ENCODE measurements at places on chromosomes 13 and 19. TPM values are rescaled to one million over a fixed set of nuclear protein-coding genes. Genes with fewer than 3 reads are reported as not detected.
A peak's percentile ranks its signal among the peaks of the same experiment; 100 is the strongest.

RYR1 gene
- total RNA-seq: 1.5 TPM

DNA sequence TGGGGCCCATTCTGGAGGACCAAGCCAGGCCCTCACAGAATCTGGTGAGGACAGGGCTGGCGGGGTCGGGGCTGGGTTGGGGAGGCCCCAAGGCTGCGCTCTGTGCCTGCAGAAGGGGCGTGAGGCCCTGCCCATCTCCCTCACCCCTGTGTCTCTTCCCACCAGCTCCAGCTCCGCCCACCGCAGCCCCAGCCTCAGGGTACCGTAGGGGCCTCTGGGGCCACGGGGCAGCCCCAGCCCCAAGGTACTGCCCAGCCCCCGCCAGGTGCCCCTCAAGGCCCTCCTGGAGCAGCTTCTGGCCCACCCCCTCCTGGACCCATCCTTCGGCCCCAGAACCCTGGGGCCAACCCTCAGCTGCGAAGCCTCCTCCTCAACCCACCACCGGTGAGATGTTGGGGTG is 15.4 kb upstream of the PTOV1 start:
- DNase-seq: no peak

DNA sequence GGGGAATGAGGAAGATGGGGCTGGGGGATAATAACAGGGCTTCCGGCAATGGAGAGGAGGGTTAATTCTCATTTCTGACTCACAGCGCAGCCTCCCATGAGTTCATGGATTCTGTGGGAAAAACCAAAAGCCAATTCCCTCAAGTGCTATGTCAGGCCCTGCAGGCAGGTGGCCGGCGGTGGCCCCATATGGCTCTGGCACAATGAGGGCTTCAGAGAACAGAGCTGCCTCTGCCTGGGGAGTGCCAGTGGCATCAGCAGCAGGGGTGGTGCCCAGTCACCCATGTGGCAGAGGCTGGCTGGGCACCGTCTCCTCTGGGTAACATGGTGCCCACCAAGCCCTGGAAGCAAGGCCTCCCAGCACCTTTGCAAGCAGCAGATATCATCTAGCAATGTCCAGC is 69.1 kb downstream of the ALOX5AP start:
- DNase-seq: no peak

TYROBP gene
- not detected for total RNA-seq

GRCh38 chr13:53159431-53159830 is 130.8 kb downstream of the OLFM4 start:
- DNase-seq: no peak

ZC3H4 gene
- total RNA-seq: 104 TPM

GRCh38 chr13:59562924-59563323 is 600.8 kb downstream of the DIAPH3 start:
- DNase-seq: no peak

- no peak for DNase-seq
Observed at GRCh38 chr13:40514802-40515201, 151.6 kb downstream of the FOXO1 start.

DNA sequence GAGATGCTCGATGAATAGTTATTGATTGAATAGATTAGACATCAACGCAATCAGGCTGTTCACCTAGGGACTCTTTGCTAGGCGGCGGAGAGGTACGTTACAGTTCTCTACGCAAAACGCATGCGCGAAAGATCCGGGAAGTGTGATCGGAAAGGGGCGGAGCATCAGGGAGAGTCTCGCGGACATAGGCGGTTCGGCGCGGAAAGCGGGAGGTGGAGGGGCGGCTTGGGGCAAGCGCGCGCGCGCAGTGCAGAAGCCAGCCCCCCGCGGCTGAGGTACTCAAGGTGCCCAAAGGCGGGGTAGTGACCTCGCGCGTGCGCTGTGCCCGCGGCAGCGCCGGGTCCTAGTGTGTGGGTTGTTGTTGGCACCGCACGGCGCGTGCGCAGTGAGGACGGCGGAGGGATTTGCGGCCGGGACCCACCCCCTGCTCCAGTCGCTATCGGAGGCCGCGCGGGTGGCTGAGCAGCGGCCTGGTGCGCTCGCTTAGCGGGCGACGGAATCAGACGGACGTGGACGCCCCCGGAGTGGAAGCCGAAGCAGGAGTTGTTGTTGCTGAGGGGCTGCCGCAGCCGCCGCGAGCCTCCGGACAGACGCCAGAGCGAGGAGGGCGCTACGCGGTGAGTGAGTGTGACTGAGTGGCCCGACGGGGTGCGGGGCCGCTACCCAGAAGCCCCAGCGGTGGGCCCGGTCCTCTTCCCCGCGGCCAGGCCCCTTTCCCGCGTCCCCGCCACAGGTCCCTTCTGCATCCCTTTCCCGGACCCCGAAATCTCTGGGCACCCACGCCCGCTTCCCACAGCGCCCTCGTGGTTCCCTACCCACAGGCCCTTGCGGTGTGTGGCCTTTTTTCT is at the start of gene SNRNP70:
Gene SNRNP70, plus strand, starts transcription at position 432 of the 848 bp plus-strand sequence. CDS start 964 bp downstream, outside the sequence.
- DNase-seq: peak; percentile 98

DNA sequence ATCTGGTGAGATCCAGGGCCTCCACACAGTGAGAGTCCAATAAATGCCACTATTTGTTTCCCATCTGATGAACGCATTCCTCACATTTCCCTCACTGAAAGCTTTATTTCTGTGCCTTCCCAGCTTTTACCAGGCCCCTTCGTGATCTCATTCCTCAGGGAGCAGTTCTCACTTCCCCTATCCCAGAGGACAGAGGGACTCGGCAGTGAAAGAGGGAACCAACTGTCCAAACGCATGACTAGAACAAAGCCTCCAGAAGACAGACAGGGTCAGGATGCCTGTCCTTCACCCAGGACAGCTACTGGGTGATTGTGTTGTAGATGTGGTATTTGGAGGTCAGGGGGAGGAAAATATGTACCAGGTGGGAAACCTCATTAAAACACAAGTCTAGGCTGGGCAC is 2.0 kb upstream of the ZBTB45 start:
- no peak for DNase-seq

RFPL4AL1 gene
- not detected for total RNA-seq

- DNase-seq: no peak
Observed at GRCh38 chr13:34155931-34156607, 338.1 kb downstream of the RFC3 start.

DNA sequence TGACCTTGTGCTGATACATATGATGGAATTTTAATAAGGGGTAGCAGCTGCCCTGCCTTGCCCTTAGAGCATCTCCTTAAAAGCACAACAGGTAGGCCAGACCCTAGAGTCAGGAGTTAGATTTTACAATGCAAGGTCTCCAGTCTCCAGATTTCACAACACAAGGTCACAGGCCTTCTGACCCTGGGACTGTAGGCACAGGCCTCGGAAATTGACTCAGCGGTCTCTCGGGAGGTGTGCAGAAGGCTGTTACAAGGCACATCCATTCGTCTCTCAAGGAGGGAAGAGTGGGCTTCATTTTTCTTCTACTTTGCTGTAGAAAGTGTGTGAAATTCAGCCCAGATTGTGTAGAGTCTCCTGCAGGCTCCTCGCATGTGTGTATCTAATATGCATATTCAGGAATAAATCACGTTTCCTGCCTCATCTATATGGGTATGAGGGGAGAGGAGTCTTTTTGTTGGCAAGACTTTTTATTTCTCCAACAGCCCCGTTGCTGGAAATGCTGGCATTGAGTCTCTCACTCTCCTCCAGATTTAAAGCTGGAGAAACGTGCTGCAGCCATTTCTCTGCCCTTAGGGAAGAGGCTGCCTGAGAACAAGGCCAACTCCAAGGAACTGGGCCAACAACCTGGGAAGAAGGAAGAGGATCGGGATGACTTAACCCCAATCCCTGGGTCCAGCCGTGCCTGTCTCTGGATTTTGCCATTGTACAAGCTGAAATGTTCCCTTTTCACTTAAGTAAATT is 24.5 kb downstream of the UQCRFS1 start:
- DNase-seq: no peak

- no peak for DNase-seq
Observed at GRCh38 chr13:26476782-26477142, 80.7 kb upstream of the WASF3 start.

DNA sequence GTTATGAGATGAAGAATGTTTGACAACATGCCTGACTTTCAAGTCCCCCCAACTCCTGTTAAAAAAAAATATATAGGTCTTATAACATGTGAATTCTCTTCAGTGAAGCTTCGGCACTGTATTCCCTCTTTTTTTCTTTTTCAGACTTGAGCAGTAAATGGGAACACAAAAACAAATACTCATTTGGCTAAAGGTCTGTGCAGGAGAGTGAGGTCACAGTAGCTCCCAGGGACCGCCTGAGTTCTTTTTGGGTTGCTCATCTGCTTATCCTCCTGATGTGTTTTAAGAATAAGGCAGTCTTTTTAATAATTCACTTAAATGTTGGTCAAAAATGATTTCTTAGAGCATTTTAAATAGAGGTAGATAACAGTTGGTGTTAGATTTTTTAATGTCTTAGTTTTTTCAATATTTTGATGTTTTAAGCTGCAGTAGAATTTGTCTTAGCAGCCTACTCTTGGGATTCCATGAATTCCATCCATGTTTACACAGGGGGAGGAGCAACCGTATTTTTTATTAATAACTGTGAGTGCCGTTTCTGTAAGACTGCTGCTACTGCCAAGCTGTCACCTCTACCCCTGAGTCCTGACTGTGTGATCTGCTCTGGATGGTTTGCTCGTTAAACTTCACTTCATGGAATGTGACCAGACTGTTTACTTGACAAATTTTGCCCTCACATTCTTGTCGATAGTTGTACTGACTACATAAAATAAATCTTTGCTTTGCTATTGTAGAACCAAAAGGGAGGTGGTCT is 14.9 kb downstream of the HNRNPM start:
- DNase-seq: no peak

ALDH16A1 gene
- 51.9 TPM for total RNA-seq

ZNF320 gene
- 26.9 TPM for total RNA-seq

GRCh38 chr19:54439174-54439851 is 9.7 kb upstream of the LENG8 start:
- DNase-seq: peak; percentile 59

DNA sequence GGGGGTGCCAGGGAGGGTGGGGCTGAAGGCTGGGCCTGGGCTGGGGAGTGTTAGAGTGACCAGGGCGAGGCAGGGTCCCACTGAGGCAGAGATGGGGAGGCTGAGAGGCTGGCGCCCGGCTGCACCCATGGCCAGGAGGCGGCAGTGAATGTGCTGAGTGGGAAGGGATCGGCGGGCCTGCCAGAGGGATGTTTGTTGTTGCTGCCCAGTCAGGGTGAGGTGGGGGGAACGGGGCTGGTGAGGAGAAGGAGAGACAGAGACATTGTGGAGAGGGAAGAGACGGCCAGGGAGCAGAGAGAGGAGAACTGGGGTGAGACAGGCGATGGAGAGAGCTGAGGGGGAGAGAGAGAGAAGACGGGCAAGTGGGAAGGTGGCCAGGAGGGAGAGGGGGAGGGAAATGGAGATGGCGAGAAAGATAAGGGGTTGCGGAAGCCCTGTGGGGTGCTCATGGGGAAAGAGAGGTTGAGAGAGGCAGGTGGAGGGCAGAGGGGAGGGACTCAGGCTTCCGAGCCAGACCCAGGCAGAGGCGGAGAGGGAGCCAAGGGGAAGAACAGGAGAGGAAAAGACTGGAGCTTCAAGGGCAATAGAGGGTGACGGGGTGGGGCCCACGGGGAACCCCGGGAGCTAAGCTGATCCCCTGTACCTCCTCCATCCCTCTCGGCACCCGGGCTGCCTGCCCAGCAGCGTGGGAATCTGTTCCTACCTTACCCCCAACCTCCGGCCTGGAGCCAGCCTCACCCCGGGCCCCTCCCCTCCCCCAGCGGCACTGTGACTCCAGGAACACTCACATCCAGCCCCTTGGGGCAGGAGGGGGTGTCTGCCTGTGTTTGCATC is 690 bp upstream of the B3GNT8 start:
- DNase-seq: no peak

- DNase-seq: no peak
Observed at GRCh38 chr13:25080773-25081172, 15.2 kb upstream of the PABPC3 start.

URAD gene
- total RNA-seq: not detected

S1PR5 gene
- total RNA-seq: 1.1 TPM
